ENCODE measurements at places on chromosomes 7 and 10. TPM values are rescaled to one million over a fixed set of nuclear protein-coding genes. Genes with fewer than 3 reads are reported as not detected.

TAS2R4 gene
- total RNA-seq = 0.06 TPM

ADAM12 gene
- total RNA-seq = 16.6 TPM

SPAG6 gene
- not detected for total RNA-seq

CXCL12 gene
- total RNA-seq = 0.29 TPM

OPN4 gene
- not detected for total RNA-seq

ZNF518A gene
- 10.0 TPM for total RNA-seq

PCBD1 gene
- 23.0 TPM for total RNA-seq

COL1A2 gene
- 986 TPM for total RNA-seq

CREB5 gene
- 6.5 TPM for total RNA-seq

GIMAP7 gene
- total RNA-seq = not detected

SFTPA1 gene
- not detected for total RNA-seq

CACNA2D1 gene
- 40.4 TPM for total RNA-seq

STEAP1B gene
- not detected for total RNA-seq

EPO gene
- total RNA-seq = not detected

COG5 gene
- total RNA-seq = 31.1 TPM

SP8 gene
- total RNA-seq = not detected

FOXI2 gene
- not detected for total RNA-seq

CD36 gene
- 7.9 TPM for total RNA-seq

PRR15 gene
- total RNA-seq = not detected

OR6B1 gene
- total RNA-seq = not detected

KCND2 gene
- 0.34 TPM for total RNA-seq

ZNF32 gene
- total RNA-seq = 37.4 TPM

AOAH gene
- total RNA-seq = not detected

PAPOLB gene
- 0.13 TPM for total RNA-seq

PIP gene
- not detected for total RNA-seq

SPAM1 gene
- total RNA-seq = not detected

ANKRD22 gene
- total RNA-seq = 0.38 TPM

NRG3 gene
- not detected for total RNA-seq

ADRB1 gene
- total RNA-seq = 0.13 TPM

ASZ1 gene
- not detected for total RNA-seq

MPP7 gene
- 2.3 TPM for total RNA-seq

TIMM23 gene
- 117 TPM for total RNA-seq

CHAT gene
- total RNA-seq = not detected

CYP2C18 gene
- total RNA-seq = not detected

PLXDC2 gene
- total RNA-seq = 4.0 TPM

METTL27 gene
- total RNA-seq = 3.2 TPM

TMEM273 gene
- total RNA-seq = not detected

PCLO gene
- 0.57 TPM for total RNA-seq

VIPR2 gene
- not detected for total RNA-seq

TDRD1 gene
- 0.06 TPM for total RNA-seq

LRRC18 gene
- total RNA-seq = not detected

HABP2 gene
- total RNA-seq = not detected
